ENCODE measurements at places on chromosomes 3 and 15.

GRCh38 chr3:32384938-32385337 lies 6.7 kb upstream of the CMTM7 start:
- DNase-seq: no peak

DNA sequence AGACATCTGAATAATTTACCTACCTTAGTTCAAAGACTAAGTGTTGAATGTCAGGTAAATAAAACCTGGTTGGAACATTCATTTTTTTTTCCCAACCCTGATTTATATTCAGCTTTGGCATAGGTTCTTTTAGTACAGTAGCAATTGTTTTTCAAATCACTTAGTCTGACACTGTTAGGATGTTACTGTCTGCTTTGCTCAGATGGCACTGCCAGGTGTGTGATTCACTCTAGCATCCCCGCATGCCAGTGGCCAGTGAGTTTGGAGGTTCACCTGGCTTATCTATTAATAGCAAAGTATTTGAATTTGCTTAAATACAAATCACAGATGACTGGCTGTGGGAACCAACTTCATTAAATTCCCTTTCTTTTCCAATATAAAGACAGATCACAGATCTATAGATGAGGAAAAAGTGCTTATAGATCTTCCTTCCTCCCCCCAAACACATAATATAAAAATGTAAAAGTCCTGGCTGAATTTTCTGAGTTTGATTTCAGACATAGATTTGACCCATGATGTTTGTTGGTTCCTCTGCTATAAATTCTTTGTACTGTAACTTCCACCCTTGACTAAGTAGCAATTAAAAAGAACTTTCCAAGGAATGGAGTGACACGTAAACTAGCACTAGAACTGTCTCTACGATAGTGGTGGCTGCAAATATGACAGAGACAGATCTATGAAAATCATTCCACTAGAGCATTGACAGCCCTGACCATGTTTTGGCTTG lies 3.9 kb downstream of the THBS1 start:
- no peak for DNase-seq

- no peak for DNase-seq
Measured at GRCh38 chr3:177426878-177427495, 229.7 kb upstream of the TBL1XR1 start.

- no peak for DNase-seq
Measured at GRCh38 chr3:85584779-85585356, 626.1 kb downstream of the CADM2 start.

DNA sequence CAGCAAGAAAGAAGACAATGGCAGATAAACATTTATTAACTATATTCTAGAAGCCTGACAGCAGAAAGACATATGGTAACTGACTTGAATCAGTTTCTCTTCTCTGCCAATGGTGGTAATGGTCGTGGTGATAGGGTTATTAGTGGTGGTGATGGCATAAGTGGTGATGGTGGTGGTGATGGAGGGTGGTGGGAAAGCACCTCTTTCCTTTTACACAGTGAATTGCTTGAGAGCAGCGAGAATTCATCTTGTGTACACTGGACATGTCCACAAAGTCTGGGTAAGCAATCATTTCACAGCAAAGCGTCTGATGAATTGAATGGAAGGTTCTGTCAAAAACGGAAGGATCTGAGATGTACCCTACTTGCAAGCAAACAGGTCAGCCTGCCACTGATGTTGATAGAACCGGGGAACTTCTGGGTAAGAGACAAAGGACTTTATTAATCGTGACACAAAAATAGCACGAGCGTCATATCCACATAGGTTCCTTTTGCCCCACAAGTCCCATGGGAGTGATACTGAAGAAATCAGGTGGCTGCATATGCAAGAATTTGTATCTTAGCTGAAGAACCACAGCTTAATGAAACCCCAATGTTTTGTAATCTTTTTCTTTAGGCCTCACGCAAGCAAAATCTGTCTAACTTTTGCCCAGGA lies 23.5 kb upstream of the TBC1D5 start:
- no peak for DNase-seq

GRCh38 chr3:138921316-138922292 lies 25.3 kb downstream of the FOXL2 start:
- no peak for DNase-seq

DNA sequence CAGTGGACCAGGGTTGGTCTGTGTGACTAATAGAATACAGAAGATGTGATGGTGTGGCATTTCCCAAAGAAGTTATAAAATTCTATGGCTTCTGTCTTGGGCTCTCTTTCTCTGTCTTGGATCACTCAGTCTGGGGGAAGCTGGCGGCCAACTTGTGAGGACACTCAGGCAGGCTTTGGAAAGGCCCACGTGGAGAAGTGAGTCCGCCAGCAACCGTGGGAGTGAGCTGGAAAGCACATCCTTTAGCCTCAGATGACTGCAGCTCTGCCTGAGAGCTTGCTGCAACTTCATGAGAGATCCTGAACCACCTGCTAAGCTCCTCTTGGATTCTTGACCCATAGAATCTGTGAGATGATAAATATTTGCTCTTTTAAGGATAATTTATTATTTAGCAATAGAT lies 72.0 kb upstream of the RASGRP1 start:
- DNase-seq: no peak

- no peak for DNase-seq
Measured at GRCh38 chr3:9826815-9827573, 16.8 kb downstream of the RPUSD3 start.

- no peak for DNase-seq
Measured at GRCh38 chr3:191051037-191051436, 148.0 kb upstream of the OSTN start.

GRCh38 chr3:118991775-118992174 lies 42.9 kb downstream of the IGSF11 start:
- no peak for DNase-seq

DNA sequence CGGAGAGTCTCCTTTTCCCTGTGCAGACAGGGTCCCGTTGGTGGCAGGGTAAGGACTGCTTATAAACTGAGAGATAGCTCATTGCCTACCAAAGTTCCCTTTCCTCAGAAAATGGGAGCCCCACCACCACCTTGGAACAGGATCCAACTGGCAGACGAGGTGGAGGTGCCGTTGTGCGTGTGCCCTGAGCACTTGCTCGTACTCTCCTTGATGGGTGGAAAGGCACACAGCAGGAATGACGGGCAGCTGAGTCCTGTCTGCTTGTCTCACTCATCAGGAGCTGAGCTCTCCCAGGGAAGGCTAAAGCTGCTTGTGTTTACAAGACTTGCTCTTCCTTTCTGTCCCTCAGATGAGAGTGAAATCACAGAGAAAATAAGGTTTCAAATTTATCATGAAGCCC lies 60.7 kb downstream of the B3GNT5 start:
- no peak for DNase-seq

GRCh38 chr3:132293251-132293650 lies 24.0 kb upstream of the ACP3 start:
- DNase-seq: no peak

- DNase-seq: no peak
Measured at GRCh38 chr15:84681831-84682230, 23.8 kb upstream of the NMB start.

DNA sequence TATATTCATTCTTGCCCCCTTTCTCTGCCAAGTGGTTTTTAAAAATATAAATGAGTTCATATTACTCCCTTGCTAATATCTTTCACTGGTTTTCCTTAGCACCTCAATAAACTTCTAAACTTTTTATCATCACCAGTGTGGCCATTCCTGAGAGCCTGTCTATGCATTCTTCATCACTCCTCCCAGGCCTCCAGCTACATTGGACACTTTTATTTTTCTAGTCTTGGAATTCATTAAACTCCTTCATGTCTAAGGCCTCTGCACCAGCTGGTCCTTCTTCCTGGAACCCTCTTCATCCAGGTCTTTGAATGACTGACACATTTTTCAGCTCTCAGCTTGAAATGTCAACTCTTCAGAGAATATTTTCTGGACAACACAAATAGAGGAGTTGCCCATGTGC lies 120.4 kb upstream of the P2RY1 start:
- DNase-seq: no peak

GRCh38 chr3:196949750-196950149 lies 7.4 kb upstream of the NCBP2 start:
- no peak for DNase-seq

DNA sequence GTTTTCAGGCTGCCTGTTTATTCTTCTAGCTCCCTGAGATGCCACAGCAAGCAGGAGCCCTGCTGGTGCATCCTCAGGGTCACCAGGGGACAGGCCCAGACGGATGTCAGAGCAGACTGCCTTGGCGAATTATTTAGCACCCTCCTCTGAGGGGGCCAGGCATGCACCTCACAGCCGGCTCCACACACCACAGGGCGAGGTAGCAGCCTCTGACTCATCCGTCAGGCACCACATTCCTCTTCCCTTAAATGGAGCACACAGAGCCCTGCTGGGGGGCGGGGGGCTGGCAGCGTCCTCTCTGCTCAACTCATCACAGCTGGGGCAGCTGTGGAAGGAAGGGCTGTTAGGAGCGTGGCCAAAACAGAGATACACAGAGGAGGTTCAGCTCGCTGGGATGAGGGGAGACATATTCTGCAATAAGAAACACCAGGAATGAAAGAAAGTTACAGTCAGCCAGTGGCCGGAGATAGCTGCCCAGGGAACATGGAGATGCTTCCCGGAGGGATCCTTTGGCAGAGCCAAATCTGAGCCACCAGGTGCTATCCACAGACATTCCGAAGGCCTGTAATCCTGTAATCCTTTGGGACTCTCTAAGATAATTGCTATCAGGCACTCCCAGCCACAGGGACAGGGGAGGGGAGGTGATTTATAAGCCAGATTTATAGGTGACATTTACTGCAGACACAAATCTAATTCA lies 13.9 kb upstream of the PRICKLE2 start:
- peak; percentile 25 for DNase-seq

DNA sequence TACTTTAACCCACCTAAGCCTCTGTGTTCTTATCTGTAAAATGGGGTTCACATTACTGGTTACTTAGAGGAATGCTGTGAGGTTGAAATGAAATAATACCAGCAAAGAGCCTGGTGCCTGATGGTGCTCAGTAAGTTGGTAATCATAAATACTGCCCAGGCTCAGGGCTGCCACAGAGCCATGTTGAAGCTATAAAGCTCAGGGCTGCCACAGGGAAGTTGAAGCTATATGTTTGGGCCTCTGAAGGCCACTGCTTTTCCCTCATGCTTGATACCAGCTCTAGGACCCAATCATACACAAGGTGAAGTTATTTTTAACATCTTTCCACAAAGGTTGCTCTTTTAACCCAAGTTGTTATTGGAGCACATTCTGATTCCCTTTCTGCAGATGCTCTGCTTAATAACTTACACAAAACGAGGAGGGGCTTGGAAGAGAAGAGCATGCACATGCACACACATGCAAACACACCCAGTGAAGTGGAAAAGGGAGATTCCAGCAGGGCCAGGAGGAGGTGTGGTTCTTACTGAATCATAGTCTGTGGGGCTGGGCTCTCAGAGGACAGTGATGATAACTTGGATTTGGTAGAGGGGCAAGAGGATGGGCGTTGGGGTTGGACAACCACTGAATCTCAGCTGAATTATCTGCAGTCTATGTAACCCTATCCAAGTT lies 17.4 kb downstream of the PARP14 start:
- DNase-seq: no peak

GRCh38 chr3:178703268-178703975 lies 167.2 kb downstream of the KCNMB2 start:
- no peak for DNase-seq

DNA sequence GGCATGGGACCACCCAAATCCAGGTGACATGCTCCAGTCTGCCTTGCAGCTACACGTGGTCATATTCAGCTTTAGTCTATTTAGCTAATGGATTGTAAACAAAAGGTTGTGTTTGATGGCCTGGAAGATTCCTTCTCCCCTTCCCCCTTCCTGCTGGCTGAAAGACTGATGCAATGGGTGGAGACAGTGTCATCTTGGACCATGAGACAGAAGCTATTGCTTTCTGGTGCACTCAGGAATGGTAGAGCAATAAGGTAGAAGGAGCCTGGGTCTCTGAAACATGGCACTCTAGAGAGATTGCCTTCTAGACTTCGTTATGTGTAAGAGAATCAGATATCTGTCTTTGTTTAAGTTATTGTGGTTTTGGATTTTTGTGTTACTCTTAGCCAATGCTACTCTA lies 25.7 kb upstream of the PTX3 start:
- DNase-seq: no peak

DNA sequence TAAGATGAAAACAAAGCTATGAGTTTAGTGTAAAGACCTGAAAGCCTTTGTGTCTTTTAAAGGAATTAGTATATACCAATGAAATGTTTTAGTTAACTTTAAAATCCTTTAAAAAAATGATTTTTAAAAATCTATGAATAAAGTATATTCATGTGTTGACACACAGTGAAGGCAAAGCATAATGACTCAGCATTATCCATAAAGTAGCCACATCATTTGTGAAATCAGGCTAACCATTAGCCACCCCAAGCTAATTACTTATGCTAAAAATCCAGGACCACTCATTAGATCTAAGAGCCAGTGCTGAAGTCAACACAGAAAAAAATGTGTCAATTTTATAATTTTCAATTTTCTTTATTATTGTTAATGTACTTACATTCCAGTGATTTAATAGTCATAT lies 310.2 kb downstream of the TBC1D5 start:
- DNase-seq: no peak

Data from tibial nerve (tissue), 4 donors.